ENCODE measurements at places on chromosomes 6 and 20. TPM values are rescaled to one million over a fixed set of nuclear protein-coding genes. Genes with fewer than 3 reads are reported as not detected.

SIRPB1 gene
- 2.8 TPM for total RNA-seq

KIF13A gene
- not detected for total RNA-seq

TBPL1 gene
- 37.2 TPM for total RNA-seq

DNA sequence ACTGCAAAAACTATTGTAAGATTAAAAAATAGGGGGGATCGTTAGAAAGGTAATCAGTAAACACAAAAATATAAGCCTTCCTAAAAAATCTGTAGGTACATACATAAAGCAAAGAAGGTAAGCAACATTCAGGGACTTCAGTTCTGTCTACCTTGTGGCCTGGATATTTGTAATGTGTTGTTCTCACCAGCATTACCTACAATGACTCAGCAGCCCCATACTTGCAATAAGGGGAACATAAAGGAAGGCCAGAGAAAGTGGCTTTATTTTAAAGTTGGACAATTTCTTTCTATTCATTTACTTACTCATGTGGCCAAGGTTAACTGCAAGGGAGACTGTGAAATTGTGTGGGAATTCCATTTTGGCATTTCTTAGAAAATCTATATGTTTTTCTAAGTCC lies 277.2 kb upstream of the PREP start:
- no peak for DNase-seq

GRCh38 chr6:109458774-109459531 lies 3.4 kb upstream of the MICAL1 start:
- DNase-seq = peak; percentile 83

GRCh38 chr6:98880486-98880885 lies 46.1 kb downstream of the POU3F2 start:
- DNase-seq = peak; percentile 64

Data from activated CD4-positive, alpha-beta T cell treated with anti-CD3 and anti-CD28 coated beads, Interleukin-2, amount 10 ng/mL, durations not matched to agents 24 days and 14 days (primary cell).